ENCODE measurements at places on chromosomes 2 and 18.

DNA sequence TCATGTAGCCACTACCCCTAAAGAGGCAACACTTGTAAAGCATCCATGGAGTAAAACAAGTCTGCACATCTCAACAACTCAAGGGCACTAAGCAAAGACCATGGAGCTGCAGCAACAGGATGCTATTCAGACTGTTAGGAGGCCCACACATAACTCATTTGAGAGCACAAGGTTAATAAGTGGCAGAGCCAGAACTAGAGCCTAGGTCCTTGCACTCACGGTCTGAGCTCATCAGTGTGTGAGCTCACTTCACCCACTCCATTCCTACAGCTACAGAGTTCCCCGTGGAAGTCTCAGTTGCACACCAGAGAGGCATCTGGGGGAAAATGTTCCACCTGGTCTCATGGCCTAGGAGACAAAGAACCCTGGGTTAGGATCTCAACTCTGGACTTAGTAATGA, 35.0 kb downstream of the TTC32 start:
- DNase-seq: peak; percentile 59

- DNase-seq: peak; percentile 76
Measured at GRCh38 chr18:31487246-31488015, 10.5 kb upstream of the DSG2 start.

DNA sequence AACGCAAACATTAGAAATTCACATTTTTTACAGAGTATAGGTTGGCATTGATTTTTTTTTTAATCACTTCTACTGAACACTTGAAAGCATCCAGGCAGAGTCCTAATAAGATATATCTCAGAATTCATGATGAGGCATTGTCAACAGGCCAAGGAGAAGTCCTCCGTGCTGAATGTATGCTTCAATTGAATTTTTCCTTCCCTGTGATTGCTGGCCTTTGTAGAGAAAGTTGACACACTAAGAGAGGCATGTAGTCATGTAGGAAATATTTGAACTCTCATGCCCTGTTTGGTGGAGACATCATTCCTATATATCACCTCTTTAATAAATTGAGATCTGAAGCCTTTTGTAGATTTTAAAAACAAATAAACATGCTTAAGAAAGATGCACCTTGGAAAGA, 844.9 kb downstream of the CPS1 start:
- DNase-seq: no peak

DNA sequence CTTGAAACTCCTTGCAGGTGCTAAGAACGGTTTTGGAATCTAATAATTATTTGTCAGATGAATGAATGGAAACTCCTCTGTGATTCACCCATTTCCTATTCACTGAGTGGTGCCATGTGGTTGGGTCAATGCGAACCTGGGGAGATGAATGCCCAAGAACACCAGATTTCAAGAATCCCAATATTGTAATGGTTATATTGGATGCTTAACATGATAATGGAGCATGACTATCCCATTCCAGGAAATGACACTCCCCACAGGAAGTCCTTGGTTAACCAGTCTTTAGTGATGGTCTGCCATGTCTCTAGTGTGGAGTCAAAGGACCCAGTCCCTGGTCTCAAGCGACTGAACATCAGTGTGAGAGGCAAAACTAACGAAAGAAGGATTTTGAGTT, 67.9 kb upstream of the ST3GAL5 start:
- DNase-seq: no peak

DNA sequence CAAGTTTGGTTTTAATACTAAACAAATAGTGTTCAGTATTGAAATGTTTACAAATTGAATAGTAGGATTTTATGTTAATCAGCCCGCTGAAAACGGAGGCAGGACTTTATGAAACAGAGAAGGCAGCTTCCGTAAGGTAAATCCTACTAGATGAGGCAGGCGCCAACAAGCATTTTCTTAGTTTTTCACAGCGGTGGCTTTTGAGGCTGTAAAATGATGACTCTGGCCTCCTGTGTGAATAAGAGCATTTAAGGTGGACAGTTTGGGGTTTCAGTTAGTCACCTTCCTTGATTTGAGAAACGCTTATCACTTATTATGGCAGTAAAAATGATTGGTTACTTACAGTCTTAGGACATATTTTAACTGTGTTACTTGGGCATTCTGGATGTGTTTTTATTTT, 212.9 kb downstream of the PTGR3 start:
- no peak for DNase-seq

- no peak for DNase-seq
Measured at GRCh38 chr2:74944987-74945787, 13.3 kb upstream of the POLE4 start.

- DNase-seq: no peak
Measured at GRCh38 chr18:70418546-70419311, 129.9 kb downstream of the SOCS6 start.

GRCh38 chr2:235538981-235539380, 45.1 kb downstream of the AGAP1 start:
- no peak for DNase-seq

GRCh38 chr18:48742706-48743475, 204.1 kb downstream of the CTIF start:
- no peak for DNase-seq

DNA sequence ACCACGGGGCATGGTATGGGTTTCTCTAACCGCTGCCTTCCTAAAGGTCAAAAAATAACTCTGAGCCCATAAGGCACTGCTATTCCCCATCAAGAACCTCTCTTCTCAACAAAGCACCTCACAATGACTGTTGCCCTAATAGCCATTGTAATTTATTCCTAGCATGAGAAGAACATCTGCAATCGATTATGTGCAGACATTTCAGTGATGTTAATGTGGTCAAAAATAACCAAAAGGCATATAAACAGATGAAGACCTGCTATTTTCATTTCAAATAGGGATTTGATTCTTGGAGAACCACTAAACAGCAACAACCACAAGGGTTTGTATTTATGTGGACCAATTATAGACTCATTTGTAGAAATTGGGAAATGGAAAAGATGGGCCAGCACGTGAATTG, 356.6 kb downstream of the FBXO15 start:
- no peak for DNase-seq

DNA sequence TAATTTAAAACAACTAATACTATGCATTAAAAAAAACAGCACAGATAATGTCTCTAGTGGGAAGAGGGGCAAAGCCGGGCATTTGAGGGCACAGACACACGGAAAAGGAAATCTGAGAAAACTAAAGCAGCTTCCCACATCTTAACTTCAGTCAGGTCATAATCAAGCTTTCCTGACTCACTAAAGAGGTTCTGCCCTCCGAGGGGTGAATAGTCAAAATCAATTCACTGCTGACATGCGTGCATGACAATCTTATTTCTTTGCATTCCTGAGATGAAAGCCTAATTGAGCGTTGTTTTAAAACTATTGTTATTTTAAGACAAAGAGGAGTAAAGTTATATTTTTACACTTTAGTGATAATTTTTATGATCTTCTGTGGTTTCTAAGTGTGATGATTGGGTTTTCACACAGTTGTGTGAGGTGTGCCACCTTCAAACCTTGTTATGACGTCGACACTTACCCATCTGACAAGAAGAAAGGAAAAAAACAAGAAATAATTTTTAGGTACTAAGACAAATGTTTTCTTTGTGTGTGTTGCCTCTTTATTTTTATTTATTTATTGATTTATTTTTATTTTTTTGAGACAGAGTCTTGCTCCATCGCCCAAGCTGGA, 90.9 kb downstream of the GATA6 start:
- no peak for DNase-seq

GRCh38 chr2:142100970-142101369, 29.8 kb downstream of the LRP1B start:
- DNase-seq: no peak

GRCh38 chr18:57223144-57223870, 76.4 kb downstream of the BOD1L2 start:
- peak; percentile 46 for DNase-seq

DNA sequence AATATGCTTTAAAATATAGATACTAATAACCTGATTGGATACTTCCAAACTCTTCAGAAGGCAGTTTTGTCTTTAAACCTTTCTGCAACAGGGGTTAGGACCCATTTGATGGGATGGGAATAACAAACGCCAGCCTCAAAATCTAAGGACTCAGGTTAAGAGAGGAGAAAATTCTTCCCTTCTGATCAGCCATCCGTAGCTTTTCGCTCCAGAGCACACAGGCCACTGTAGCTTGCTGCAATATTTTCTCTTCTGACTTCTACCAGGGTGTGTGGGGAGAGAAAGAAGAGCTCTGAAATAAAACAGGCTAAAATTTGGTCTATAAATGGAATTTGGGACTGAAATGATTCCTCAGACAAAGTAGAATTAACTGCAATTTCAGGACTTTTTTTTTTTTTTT, 95.1 kb downstream of the ALPK2 start:
- DNase-seq: peak; percentile 47

- no peak for DNase-seq
Measured at GRCh38 chr18:48835119-48835518, 115.6 kb downstream of the SMAD7 start.

DNA sequence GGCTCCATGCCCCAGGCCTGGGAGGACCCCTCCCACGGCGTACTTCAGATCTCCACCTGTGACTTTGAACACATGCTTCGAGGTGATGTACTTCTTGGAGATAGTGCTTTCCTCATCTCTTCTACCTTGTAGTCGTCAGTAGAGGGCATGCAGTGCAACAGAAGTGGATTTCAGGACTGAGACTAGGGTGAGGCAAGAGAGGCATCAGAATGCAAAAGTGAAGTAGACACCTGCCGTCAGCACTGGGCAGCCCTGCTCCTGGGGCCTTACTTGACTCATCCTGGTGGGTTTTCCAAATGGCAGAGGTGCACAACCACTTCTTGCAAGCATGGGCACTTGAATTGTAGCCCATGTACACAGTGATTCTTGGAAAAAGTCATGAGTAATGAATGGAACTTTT, 258.8 kb downstream of the NEDD4L start:
- DNase-seq: no peak

All from ACHN (cell line).